ENCODE measurements at places on chromosomes 4 and X.

DNA sequence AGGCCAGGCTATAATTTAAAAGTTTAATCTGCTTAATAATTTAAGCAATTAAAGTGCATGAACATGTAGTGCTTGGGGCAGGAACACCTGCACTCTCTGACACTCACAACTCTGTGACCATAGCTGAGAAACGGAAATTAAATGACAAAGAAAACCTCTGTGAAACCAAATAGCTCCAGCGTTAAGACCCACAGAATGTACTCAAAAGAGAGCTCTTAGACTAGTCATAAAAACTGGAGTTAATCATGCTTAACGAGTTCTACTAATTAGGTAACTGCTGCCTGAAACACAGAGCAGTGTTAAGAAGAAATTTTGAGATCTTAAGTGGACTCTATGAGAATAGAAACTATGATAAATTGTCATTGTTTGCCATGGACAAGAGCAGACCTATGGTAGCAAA lies 174.4 kb upstream of the SPIN4 start:
- DNase-seq: no peak

- no peak for DNase-seq
Measured at GRCh38 chr4:70927502-70928137, 25.5 kb downstream of the MOB1B start.

DNA sequence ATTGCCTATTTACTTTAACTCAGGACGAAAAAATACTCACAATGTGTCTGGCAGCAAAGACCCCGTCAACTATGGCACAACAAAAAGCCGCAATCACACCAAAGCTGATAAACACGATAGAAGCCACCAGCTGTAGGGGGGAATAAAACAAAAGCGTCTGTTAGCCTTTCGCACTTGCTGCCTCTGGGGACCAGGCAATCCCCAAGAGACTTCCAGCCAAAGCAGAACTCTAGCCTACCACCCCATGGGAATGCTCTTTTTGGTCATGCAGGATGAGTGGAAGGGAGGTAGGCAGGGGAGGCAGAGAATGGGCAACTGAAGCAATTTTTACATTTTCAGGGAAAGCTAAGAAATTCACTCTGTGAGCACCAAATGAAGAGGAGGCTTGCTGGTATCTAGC lies 20.1 kb downstream of the TMEM255A start:
- DNase-seq: no peak

- DNase-seq: no peak
Measured at GRCh38 chrX:111265486-111265885, 4.8 kb downstream of the CAPN6 start.

DNA sequence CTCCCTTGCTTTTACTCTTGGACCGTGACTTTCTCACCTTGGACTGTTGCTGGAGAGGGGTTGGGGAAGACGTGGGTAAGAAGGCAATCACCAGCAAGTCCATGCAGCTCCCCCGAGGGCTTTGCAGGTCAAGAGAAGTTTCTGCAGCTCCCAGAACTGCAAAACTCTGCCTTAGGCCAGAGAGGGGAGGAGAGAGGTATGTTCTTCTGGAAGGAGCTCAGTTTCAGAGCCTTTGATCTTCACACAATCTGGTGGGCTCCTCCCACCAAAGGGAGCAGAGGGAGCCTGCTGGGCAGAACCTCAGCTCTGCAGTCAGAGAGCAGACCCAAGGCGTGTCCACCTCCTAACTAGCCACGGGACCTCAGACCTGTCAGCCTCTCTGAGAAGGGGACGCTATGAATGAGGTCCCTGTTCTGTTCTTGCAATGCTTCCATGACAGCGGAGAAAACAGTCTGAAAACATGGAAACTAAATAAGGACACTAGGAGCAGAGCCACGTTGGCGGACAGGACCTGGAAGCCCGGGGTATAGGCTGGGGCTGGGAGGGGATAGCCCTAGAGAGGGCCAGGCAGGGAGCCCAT lies 92.8 kb downstream of the EVC2 start:
- no peak for DNase-seq

- no peak for DNase-seq
Measured at GRCh38 chrX:135346975-135347374, 37.7 kb downstream of the ETDC start.

GRCh38 chrX:113389846-113390245 lies 549.2 kb upstream of the AMOT start:
- DNase-seq: no peak

DNA sequence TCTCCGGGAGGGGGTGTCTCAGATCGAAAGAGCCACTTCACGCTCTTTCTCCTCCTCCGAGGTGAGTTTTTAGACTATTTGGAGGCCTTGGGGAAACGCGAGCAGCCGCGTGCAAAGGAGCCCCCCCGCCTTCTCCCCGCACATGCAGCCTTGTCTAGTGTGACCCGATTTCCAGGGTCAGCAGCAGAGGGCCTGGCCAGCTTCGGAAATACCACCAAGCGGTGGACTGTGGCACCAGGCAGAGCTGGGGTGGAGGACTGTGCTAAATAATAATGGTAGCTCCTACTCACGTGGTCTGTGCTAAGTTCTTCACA lies 79.3 kb upstream of the BCOR start:
- DNase-seq: no peak

- no peak for DNase-seq
Measured at GRCh38 chr4:118586357-118586790, 98.8 kb upstream of the METTL14 start.

DNA sequence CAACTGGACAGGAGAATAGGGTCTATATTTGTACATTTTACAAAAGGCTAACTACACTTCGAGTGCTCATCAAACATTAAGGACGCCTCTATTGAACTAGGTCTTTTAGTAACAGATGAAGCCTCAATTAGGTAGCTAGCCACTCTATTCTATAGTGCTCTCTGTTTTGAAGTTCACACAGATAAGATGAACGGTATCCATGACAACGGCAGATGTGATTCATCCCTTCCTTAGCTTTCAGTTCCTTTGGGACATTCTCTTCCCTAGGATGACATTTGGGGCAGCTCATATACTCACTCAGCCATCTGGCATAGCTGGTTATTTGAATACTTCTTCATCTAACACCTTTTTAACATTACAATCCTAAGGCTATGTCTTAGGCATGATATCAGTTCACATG lies 62.4 kb upstream of the WDFY3 start:
- no peak for DNase-seq

- DNase-seq: peak; percentile 54
Measured at GRCh38 chrX:119118780-119119395, 8.7 kb downstream of the KIAA1210 start.
